Vagina (tissue), 2 donors: ENCODE measurements at places on chromosomes 16 and 17. TPM values are rescaled to one million over a fixed set of nuclear protein-coding genes. Genes with fewer than 3 reads are reported as not detected.

DNA sequence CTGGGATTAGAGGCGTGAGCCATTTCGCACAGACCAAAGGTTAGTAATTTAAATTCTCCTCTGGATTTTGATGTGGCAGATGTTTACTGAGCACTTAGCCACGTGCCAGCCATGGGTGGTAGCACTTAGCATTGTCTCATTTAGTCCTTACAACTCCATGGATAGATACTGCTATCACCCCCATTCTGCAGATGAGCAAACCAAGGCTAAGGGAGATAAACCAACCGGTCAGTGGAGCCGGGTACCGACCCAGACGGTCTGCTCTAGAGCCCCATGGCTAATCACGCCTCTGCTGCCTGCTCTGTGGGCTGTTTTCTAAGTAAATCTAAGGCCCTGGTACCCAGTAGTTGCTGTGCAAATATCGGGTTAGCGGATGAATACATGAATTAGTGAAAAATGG, 12.6 kb upstream of the ADGRG1 start:
- no peak for DNase-seq

CSH1 gene
- total RNA-seq, result not detected

DNA sequence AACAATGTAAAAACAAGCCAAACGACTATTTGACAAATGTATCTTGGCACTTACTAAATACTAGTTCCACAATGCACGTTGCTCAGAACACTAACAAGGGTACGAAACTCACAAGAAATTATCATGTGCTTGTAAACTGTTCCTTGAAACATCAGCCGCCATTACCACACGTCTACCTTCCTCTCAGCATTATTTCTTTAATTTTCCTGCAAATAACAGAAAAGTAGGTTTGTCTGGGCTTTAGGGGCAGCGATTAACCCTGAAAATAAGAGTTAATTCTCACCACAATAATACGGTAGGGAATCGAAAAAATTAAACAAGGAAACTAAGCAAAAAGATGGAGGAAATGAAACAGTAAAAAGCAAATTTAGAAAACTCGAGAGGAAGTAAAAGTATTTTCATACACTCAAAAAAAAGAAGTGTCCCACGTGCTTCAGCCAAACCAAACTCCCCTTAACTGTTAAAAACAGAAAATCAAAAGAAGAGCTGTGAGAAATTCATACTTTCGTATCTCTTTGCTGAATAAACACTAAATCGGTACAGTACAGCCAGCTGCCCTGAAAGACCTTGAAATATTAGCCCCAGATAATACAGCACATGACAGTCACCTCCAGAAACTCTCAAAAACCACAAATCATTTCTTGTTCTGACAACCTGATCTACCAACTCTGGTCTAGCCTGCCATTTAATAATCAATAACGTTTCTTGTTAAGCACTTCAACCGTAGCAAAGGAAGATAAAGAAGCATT, 1.2 kb downstream of the ARHGAP17 start:
- no peak for DNase-seq

DNA sequence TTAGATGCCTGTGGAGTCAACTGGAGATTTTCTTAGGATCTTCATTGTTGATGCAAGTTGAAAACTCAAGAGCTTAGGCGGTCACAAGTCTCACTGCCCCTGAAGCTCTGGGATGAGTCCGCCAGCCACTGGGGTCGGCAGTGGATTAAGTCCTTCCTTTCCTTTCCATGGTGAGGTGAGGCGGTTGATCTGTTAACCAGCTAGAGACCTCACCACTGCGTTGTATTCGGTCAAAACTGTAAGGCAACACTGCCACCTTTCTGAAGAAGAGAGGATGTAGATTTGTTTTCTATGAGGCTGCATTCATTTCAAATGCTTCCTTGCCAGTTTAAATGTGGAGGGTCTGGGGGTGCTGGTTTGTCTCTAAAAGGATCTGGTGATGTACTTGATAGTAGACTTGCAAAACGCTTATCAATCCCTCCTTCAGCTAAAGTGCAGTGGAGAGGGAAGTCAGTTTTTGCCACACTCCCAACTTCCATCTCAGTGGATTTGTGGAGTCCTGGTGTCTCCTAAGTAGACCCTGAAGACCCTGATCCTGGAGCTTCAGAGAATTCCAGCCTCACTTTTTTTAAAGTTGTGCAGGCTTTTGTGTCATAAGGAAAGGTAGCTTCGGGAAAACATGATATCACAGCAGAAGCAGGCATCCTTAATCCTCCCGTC, 1.7 kb downstream of the MYOCD start:
- no peak for DNase-seq

CRYBA1 gene
- not detected for total RNA-seq

- DNase-seq, result no peak
These were observed 774 bp upstream of the MAF start for GRCh38 chr16:79601092-79601930.

- DNase-seq, result no peak
These were observed 47.9 kb downstream of the DNAH17 start for GRCh38 chr17:78529251-78529650.

HBA1 gene
- total RNA-seq, result 523 TPM

DNA sequence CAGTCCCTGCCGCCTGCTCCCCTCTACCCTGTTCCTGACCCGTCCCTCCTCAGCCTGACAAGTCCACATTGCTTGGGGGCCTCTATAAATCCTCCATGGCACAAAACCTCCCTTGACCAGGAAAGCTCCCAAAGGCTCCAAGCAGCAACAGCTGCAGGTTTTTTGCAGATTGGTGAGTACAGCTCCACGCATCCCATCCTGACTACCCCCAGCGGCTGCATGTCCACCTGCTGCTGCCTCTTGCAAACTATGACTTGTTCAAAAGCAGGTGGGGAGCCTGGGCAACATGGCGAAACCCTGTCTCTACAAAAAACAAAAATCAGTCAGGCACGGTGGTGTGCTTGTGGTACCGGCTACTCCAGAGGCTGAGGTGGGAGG, 122.8 kb downstream of the ANKRD11 start:
- DNase-seq, result no peak

DNA sequence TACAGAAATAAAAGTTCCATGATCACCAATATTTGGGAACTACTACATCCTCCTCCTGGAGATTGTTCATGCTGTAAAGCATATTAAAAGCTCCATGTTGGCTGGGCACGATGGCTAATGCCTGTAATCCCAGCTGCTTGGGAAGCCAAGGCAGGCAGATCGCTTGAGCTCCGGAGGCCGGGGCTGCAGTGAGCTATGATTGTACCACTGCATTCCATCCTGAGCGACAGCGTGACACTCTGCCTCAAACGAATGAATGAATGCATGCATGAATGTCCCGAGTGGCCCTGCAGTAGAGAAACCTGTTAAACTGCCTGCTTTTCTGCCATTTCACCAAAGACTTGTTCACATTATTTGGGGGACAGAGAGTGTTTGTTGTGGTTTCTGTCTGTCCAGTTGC, 15.0 kb downstream of the CNEP1R1 start:
- no peak for DNase-seq

METTL9 gene
- total RNA-seq, result 97.7 TPM

DNA sequence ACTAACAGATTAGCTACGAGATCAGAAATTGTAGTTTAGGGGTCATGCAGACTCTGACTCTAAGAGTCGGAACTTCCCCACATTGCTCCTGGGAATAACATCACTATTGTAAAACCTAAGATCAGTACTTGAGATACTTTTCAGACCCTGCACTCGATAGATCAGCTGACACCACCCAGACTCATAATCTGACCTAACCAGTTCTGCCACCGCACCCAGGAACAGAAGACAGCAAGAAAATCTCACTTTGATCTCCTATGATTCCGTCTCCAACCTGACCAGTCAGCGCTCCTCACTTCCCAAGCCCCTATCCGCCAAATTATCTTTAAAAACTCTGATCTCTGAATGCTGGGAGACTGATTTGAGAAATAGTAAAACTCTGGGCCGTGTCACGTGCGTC, 27.2 kb upstream of the ASGR2 start:
- DNase-seq, result no peak

DNA sequence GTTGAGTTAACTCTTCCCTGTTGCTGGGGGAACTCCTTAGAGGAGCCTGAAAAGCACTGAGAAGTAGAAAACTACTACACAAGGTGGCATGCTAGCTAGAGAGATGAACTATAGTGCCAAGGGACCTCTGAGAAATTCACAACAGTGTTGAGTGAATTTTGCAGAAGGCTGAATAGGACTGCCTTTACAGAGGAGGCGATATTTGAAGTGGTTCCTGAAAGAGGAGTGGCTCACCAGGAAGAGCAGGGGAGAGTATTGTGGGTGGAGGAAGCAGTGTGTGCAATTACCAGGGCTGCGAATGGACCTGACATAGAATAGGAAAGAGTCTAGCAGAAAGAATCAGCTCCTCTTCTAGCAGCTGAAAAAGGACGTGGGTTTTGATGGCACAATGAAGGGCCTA, 66.4 kb downstream of the CDK5R1 start:
- no peak for DNase-seq

SDK2 gene
- total RNA-seq, result 1.7 TPM

GRCh38 chr17:78272181-78272913, 40.9 kb downstream of the TMEM235 start:
- DNase-seq, result no peak

- DNase-seq, result no peak
These were observed 15.9 kb upstream of the FBXO47 start for GRCh38 chr17:38982858-38983746.

PRR29 gene
- not detected for total RNA-seq

MVD gene
- 33.1 TPM for total RNA-seq

DNA sequence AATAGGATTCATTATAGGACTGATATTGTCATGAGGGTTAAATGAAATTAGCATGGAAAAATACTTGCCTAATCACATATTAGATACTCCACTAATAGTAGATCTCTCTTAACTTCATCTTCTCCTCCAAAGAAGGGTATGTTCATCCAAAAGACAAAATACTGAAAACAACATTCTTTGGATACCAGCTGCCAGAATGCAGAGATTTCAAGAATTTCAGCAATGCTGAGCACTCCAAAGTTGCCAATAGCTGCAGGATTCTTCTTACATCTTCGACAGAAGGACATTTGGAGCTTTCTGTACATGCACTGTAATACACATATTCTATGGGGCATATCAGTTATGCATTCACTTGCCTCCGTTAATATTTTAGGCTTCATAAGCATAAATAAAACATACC, 436.5 kb downstream of the HAPSTR1 start:
- no peak for DNase-seq

DNA sequence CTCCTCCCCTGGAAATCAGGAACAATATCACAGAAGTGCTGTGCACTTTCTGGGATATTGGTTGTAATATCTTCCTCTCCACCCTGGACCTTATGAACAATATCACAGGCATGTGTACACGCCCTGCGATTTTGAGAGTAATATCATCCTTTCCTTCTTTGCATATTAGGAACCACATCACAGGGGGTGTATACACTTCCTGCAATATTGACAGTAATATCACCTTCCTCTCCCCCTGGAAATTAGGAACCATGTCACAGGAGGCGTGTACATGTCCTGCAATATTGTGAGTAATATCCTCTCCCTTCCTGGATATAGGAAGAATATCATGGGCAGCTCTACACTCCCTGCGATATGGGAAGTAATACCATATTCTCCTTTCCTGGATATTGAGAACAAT, 14.2 kb upstream of the TEKT5 start:
- DNase-seq, result no peak

- DNase-seq, result no peak
These were observed 1.9 kb upstream of the TMEM204 start for GRCh38 chr16:1531638-1531910.

GRCh38 chr16:56647641-56648431, 3.9 kb upstream of the MT1B start:
- DNase-seq, result no peak

DNA sequence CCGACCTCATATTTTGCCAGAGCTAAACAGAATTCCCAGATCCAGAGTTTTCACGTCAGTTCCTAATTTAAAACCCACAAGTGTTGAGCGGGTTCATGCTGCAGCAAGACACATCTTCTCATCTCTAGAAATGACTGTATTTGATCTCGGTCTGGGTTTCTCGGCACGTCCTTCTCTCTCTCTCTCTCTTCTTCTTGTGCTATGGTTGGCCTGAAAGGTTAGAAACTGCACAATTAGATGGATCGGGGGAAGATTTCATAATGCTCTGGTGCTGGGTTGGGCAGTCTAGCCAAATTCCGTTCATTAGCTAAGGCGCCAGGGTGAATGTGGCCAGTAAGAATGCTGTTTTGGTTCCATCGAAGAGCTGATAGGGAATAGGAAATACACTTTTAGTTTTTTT, 158.9 kb upstream of the NOG start:
- DNase-seq, result no peak

GRCh38 chr16:23194497-23195221, 12.1 kb downstream of the SCNN1G start:
- DNase-seq, result no peak
